Testis (tissue), 5 donors: ENCODE measurements at places on chromosomes 1 and 21.
A peak's percentile ranks its signal among the peaks of the same experiment; 100 is the strongest.

GRCh38 chr1:56469640-56470371, 109.6 kb downstream of the PLPP3 start:
- H3K4me3 ChIP-seq, result no peak overlapping the region
- H3K27me3 ChIP-seq, result no peaks in the 10 kb centered on the region
- no peaks in the 10 kb centered on the region for H3K4me1 ChIP-seq

DNA sequence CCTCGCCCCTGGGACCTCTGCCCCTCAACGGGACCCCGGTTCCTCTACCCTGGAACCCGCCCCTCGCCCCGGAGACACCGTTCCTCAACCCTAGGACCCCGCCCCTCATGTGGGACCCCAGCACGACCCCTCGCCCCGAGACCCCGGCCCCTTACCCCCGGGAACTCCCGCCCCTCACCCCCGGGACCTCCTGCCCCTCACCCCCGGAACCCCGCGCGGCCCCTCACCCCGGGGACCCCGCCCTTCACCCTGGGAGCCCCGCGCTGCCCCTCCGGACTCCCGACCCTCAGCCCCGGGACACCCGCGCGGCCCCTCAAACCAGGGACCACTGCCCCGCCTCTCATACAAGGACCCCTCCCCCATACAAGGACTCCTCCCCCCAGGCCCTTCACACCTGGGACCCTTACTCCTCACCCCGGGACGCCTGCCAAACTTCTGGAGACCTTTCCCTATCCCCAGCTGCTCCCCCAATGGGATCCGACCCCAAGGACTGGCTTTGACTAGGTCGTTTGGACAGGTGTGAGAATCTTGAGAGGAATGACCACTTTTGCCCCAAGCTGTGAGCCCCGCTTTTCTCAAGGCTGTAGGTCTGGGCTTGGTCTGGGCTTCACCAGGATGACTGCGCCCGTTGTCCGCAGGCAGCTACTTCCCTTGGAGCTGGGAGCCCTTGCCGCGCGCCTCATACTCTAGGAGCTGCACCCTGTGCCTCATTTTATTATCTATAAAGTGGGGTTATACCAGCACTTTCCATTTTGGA, 843 bp downstream of the DIP2A start:
- H3K4me1 ChIP-seq, result peaks cover 35% of the 10 kb centered on the region
- no peaks in the 10 kb centered on the region for H3K36me3 ChIP-seq
- peak; percentile 57 for DNase-seq
- no peaks in the 10 kb centered on the region for H3K27me3 ChIP-seq
- H3K27ac ChIP-seq, result peak overlapping the region; percentile 94
- peak overlapping the region; percentile 94 for H3K4me3 ChIP-seq

DNA sequence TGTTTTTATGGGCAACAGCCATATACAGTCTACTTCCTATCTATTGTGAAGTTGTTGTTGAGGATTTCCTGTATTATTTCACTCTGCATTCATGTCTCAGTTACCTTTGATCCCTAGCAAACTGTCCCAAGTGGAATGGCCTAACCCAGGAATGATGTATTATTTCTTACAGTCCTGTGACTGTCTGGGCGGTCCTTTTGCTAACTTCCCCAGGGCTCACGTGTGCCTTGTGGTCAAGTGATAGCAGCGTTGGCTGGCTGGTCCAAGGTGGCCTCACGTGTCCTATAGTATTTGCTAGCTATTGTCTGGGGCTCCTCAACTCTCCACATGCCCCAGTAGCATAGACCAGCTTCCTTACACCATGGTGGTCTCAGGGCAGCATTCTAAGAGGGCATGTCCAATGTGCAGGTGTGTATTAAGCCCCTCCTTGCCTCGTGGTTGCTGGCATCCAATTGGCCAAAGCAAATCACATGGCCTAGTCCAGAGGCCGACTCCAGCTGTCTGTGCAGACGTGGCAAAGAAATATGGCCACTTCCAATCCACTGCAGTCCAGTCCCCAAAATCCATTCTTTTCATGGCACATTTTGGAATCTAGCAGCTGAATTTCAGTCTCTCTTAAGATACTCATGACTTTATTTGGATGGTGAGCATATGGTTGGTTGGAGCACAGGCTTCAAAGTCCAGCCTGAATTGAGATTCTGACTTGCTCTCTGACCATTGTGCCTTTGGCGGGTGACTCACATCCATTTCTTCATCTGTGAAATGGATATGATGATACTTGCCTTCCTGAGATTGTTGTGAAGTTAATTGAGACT, 94.1 kb downstream of the GALNT2 start:
- H3K27me3 ChIP-seq, result no peaks in the 10 kb centered on the region
- peak; percentile 17 for DNase-seq

GRCh38 chr1:110722807-110723206, 48.1 kb upstream of the KCNA3 start:
- H3K27ac ChIP-seq, result no peak overlapping the region
- H3K4me1 ChIP-seq, result no peaks in the 10 kb centered on the region
- H3K4me3 ChIP-seq, result no peak overlapping the region
- DNase-seq, result no peak

GRCh38 chr1:21297975-21298374, 7.7 kb upstream of the ECE1 start:
- peaks cover 19% of the 10 kb centered on the region for H3K4me1 ChIP-seq
- no peaks in the 10 kb centered on the region for H3K36me3 ChIP-seq
- no peak overlapping the region for H3K4me3 ChIP-seq
- no peaks in the 10 kb centered on the region for H3K27me3 ChIP-seq
- DNase-seq, result no peak
- no peak overlapping the region for H3K27ac ChIP-seq

DNA sequence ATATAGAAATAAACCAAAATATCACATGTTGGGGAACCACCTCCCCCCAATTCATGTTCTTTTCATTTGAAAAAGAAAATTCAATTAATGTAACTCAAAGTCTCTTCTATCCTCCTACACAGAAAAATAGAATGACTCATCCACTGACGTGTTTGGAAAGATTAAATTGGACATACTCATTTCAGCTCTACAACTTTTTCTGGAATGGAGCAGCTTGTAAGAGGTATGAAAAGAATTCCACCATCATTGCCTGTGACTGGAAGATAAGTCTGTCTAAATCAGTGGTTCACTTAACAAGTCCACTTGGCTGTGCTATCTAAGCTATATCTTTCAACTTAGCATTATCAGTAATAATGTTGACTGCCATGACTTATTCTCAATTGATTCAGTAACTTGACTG, 702.3 kb downstream of the BRINP3 start:
- H3K27me3 ChIP-seq, result no peaks in the 10 kb centered on the region
- H3K27ac ChIP-seq, result no peak overlapping the region
- no peak overlapping the region for H3K4me3 ChIP-seq
- no peaks in the 10 kb centered on the region for H3K36me3 ChIP-seq
- H3K4me1 ChIP-seq, result no peaks in the 10 kb centered on the region
- no peak for DNase-seq

GRCh38 chr1:24506691-24507381, 4.2 kb downstream of the RCAN3 start:
- no peaks in the 10 kb centered on the region for H3K27me3 ChIP-seq
- no peak for DNase-seq
- H3K36me3 ChIP-seq, result no peaks in the 10 kb centered on the region
- H3K27ac ChIP-seq, result no peak overlapping the region
- no peak overlapping the region for H3K4me3 ChIP-seq

DNA sequence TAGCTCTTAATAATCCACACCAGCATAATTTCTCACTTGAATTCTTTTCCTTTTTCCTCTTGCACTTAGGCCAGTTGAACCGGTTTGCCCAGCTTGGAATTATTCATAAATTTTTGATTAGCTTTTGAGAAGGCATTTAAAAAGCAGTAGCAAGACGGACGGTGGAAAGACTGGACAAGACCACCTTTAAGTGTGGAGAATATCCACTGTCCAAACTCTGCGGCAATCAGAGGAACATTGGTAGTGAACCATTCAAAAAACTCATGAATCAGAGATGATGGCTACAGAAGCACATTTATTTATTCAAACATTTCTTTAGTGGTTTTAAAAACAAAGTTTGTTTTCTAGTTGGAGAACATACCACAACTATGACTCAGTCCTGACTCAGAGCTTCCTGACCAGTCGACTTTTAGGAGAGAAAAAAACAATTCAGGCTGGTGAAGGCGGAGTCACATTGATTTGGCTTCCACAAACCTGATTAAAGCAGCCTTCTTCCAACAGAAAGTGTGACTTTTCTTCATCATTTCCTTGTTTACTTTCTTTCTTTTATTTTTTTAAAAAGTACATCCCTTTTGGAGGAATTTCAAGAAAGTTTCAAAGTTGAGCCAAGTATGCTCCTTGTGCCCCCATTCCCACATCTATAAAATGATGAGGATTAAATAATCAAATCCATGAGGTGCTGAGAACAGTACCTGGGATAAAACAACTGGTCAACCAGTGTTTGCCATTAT, 128.8 kb downstream of the ADSS2 start:
- no peaks in the 10 kb centered on the region for H3K27me3 ChIP-seq
- peak overlapping the region; percentile 51 for H3K27ac ChIP-seq

DNA sequence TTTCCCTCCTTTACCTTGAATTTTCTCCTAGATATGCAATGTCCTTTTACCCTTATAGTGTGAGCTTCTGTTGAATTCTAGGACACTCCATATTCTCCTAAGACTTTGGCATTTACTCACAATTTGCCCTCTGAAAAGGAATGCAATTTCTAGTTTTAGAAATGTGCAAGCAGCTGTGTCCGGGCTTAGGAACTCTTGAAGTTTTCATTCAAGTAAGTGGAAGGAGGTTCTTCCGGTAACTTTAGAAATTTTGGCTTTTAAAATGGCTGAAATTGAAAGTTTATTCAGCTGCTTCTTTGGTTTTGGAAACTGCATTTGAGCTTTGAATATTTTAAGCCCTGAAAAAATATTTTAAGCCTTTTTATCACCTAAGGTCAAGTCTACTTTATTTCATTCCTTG, 56.3 kb downstream of the DPH5 start:
- H3K27me3 ChIP-seq, result no peaks in the 10 kb centered on the region
- H3K27ac ChIP-seq, result no peak overlapping the region
- no peaks in the 10 kb centered on the region for H3K4me1 ChIP-seq
- no peaks in the 10 kb centered on the region for H3K36me3 ChIP-seq
- no peak overlapping the region for H3K4me3 ChIP-seq

DNA sequence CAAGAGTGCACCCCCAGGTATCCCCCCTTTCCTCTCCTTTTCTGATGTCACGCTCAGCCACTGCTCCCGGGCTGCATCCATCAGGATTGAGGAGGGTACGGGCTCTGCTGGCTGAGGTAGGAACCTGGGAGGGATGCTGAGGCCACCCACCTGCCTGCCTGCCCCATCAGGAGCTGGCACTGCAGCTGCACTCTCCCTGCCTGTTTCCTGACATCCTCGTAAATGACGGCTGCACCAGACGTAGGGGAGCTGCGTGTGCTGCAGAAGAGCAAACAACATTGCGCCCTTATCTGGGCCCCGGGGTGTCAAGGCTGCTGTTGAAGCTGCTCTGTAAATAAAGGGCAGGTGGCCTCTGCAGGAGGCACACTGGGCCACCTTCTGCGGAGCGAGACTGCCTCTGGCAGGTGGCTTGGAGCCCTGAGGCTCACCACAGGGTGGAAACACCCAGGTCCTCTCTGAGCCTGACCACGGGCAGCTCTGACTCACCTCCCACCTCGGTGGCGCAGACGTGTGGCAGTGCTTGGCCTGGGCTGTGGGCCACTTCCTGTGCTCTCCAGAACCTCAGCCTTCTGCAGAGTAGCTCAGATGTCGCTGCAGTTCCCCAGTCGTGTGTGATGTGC, 30.9 kb downstream of the SNAP47 start:
- H3K27ac ChIP-seq, result no peak overlapping the region
- no peaks in the 10 kb centered on the region for H3K27me3 ChIP-seq
- no peak for DNase-seq
- H3K4me1 ChIP-seq, result no peaks in the 10 kb centered on the region

- no peak overlapping the region for H3K4me3 ChIP-seq
- no peak for DNase-seq
- H3K36me3 ChIP-seq, result no peaks in the 10 kb centered on the region
These were observed 92.4 kb upstream of the ERG start for GRCh38 chr21:38590449-38591217.
